Central memory CD4-positive, alpha-beta T cell (primary cell): ENCODE measurements at places on chromosomes 3 and 15.

- no peak for DNase-seq
These were observed 7.2 kb downstream of the RTF1 start for GRCh38 chr15:41423979-41424659.

- DNase-seq = no peak
These were observed 14.1 kb downstream of the MRPS22 start for GRCh38 chr3:139357899-139358298.

DNA sequence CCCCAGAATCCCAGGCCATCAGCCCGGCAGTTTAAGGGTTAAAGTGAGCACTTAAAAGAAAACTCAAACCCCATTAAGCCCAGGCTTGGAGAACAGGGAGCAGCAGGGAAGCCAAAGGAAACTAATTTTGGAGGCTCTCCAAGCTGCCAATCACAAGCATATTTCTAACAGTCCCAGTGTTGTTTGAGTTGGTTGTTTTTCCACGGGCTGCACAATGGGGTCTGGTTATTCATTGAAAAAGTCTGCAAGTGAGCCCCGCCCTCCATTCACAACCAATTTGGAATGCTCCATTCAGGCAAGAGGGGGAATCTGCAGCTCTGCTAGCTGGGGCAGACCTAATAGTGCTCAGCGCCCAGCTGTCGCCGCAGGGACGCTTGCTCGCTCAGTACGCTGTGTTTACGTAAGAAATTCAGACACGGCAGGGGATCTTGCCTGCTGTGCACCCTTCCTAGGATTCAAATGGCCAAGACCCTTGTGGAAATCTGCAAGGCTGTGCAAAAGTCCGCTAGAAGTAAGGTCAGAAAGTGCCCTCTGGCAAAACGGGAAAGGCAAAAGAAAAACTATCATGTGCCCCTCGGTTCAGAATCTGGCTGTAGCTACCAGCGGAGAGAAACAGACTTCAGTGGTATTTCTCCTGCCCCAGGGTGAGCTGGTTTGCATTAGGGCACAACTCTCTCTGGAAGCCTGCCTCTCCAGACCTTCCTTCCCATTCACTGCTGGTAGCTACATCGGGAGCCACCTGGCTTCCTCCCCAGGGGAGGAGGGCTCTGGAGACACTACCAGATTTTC, 11.0 kb downstream of the ETV5 start:
- no peak for DNase-seq

- no peak for DNase-seq
These were observed 519.7 kb downstream of the FOXP1 start for GRCh38 chr3:71063773-71064290.

DNA sequence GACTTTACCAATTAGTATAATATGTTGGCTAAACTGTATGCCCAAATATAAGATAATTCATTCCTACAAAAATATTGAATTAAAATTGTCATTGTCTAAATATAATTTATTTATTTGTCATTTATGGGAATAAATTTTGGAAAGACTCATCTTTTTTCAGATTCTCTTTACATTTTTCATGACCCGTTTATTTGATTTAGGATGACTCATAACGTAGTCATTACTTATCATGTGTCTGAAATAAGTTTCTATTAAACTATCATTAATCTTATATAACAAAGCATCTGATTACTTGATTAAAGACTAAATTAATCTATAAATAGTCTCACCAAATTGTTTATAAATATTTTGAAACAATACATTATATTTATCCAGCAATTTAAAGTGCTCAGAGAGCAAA, 516.6 kb downstream of the CADM2 start:
- no peak for DNase-seq

DNA sequence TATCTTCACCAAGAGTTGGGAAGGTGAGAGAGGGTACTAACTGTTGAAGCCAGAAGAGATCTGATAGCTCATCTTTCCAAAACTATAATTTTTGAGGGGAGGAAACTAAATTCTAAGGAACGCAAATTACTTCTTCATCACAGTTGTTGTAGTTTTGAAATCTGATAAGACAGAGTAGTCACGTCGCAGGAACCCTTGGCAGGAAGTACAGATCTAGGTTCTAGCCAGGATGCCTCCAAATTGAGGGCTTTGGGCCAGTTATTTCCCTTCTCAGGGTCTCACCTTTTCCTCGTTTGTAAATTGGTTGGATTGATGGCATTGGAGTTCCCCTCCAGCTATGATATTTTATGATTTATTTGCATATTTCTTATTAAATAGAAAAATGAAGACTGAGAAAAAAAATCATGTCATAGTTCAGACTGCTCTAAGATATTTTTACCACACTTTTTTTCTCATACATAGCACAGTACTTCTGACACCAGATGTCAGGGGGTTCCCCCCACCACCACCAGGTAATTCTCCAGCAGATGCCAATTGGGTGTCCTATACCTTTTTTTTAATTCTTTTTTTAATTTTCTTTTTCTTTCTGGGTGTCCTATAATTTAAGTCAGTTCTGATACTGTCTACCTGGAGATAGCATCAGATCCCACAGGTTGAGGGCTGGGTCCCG, 32.3 kb upstream of the APH1B start:
- peak; percentile 40 for DNase-seq

GRCh38 chr3:171184372-171184771, 157.9 kb upstream of the SLC2A2 start:
- DNase-seq = no peak
